ENCODE measurements at places on chromosomes 2 and 18. TPM values are rescaled to one million over a fixed set of nuclear protein-coding genes. Genes with fewer than 3 reads are reported as not detected.

The SPC25 gene
- 0.53 TPM for total RNA-seq

The DNAH7 gene
- total RNA-seq: 0.48 TPM

The GCKR gene
- 0.54 TPM for total RNA-seq

The TRPM8 gene
- not detected for total RNA-seq

The ZNF407 gene
- 13.1 TPM for total RNA-seq
